NCI-H2227 treated with DMSO at 0.1 percent for 48 hours (cell line): ENCODE measurements at places on chromosomes 1 and 21.
A peak's percentile ranks its signal among the peaks of the same experiment; 100 is the strongest.

GRCh38 chr1:174005032-174005431 lies 17.1 kb downstream of the RC3H1 start:
- no peak for DNase-seq

DNA sequence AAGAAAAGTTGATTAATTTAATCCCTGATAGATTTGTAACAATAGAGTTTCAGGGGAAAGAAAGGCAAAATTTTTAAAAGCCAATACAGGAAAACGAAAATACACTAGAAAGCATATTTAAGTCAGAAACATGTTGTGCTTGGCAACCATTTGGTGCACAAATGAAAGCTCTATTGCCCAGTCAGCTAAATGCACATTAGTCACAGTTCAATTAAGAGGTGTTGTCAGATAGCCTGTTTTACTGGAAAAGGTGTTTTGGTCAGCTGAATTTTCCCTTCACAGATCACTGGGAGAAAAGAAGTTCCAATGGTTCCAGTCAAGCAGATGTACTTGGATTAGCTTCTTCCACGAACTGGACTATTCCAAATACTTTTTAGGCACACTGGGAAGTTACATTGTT lies 25.4 kb downstream of the RGS4 start:
- DNase-seq = no peak

GRCh38 chr21:35106246-35106835 lies 57.2 kb upstream of the RUNX1 start:
- DNase-seq = no peak

DNA sequence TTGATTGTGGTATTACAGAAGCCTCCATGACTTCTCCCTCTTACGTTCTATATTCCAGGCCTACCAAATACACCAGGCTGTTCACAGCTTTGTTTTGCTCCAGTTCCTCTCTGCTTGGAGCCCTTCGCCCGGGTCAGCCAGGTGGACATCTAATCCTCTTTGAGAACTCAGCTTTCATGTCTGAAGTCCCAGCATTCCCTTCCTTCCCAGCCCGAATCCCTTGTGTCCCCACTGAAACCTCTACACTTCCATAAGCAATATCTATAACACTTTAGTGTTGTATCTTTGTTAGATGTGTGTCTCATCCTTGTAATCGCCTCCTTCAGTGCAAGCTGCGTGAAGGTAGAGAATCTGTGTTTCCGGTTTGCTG lies 1.9 kb downstream of the RNF11 start:
- DNase-seq = no peak

GRCh38 chr1:22196641-22197040 lies 53.7 kb upstream of the WNT4 start:
- no peak for DNase-seq

DNA sequence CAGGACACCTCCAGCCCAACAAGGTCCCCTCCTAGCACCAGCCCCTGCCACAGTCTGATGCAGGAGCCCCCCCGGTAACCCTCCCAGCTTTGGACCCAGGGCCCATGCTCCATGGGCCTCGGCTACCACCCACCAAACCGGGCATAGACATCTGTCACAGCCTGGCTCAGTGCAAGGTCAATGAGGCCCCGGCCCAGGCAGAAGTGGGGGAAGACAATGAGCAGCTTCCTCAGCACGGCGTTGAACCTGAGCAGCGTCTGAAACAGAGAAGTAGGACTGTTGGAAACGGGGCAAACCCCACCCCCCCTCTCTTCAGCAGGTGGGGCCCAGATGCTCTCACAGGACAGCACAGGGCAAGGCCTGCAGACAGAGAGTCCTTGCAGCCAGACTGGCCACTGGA lies 101.9 kb upstream of the GCLM start:
- DNase-seq = no peak

DNA sequence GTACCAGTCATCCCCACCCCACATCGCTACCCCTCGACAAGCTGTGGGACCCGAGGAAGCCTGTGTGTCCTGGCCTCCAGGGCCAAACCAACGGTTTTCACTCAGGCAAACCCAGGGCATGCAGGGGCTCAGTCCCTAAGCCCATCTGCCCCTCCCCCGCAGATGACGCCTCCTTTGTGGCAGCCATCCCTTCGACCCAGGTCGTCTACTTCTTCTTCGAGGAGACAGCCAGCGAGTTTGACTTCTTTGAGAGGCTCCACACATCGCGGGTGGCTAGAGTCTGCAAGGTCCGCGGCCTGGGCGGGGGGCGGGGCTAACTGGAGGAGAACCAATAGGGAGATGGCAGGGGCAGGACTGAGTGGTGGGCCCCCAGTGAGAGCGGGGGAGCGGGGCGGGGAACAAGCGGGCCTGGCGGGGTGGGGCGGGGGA lies 7.4 kb downstream of the SEMA4A start:
- peak; percentile 79 for DNase-seq

GRCh38 chr1:33119532-33120217 lies 38.7 kb downstream of the AZIN2 start:
- no peak for DNase-seq

GRCh38 chr1:36351227-36351977 lies 28.0 kb upstream of the EVA1B start:
- peak; percentile 35 for DNase-seq

- no peak for DNase-seq
These were observed 255.2 kb downstream of the COL11A1 start for GRCh38 chr1:102853136-102853535.

DNA sequence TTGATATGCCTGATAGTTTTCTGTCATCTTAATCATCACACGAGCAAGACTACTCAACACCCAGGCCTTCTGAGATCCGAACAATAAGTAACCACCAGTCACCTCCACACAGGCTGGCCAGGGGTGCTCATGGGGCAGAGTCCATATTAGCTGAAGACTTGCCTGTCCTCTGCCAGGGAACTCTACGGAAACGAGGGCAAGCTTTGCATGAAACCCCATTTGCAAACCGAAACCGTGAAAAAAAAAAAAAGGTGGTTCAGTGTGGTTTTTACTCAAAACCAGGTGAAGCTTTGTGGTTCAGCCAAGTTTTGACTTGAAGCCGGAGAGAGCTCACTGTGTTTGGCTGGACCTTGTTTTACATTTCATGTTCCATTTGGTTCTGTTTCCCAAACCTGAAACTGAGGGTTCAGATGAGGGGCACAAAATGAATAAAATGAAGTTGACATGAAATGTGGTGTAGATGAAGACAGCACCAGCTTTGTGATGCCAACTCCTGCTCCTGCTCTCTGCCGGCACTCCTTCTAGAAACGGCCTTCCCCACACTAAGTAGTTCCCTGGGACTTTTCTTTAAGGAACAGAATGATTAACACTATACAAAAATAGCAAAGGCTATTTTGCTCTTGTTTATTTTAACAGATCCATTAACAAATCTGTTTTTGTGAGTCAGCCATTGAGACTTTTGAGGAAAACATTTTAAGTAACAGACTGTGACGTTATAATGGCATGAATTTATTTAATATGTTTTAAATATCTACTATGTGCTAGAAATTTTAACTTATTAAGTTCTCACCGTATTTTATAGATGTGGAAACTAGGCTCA lies 74.7 kb downstream of the RUNX1 start:
- DNase-seq = no peak

- DNase-seq = no peak
These were observed 89.5 kb downstream of the XCL2 start for GRCh38 chr1:168454211-168454815.

- DNase-seq = no peak
These were observed 98.8 kb upstream of the DUSP10 start for GRCh38 chr1:221840511-221841243.

- peak; percentile 17 for DNase-seq
These were observed 7.5 kb upstream of the PTPN7 start for GRCh38 chr1:202167708-202168415.

DNA sequence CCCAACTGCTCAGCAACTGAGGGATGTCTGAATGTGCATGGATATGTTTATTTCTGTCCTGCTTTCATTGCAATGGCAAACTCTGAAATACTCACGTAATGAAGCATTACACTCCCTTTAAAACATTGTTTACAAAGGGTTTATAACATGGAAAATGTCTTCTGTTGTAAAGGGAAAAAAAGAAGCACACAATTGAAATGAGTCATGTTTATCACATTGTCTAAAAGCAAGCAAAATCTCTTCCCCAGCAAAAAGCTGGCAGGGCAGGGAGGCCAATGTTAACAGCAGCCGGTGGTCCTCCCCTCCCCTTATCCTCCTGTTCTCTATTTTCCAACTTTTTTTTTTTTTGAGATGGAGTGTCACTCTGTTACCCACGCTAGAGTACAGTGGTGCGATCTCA lies 3.9 kb upstream of the EFNA1 start:
- no peak for DNase-seq

- no peak for DNase-seq
These were observed 6.8 kb downstream of the ATP5PO start for GRCh38 chr21:33908760-33909159.

DNA sequence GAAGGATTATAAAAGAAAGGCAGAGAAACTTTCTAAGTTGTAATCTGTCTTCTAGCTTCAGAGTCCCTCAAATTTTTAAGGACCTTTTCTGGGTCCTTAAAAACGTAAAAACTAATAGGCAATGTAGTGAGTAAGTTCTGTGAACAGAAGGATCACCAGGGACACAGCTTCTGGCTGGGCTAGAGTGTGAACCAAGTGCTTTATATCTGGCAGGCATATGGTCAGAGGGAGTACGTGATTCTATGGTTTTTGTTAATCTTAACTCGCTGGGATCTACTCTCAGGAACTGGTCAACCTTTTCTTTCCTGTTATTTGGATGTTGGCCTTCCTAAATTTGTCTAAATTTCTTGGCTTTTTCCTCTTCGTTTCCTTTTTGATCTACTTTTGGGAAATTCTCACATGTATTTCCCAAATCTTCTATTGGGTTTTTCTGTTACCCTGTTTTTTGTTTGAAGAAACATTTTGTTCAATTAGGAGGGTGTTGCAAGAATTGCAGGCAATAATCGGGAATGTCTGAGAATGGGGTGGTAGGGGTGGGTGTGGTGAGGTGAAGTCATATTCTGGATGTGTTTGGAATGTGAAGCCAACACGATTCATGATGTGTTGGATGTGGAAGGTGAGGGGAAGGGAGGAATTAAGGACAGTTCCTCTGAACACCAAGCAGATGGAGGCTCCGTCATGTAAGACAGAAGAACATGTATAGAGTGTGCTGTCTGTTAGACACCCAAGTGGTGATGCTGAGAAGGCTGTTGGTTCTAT lies 193.2 kb downstream of the FMN2 start:
- no peak for DNase-seq
